ENCODE measurements at places on chromosomes 3 and 15.

DNA sequence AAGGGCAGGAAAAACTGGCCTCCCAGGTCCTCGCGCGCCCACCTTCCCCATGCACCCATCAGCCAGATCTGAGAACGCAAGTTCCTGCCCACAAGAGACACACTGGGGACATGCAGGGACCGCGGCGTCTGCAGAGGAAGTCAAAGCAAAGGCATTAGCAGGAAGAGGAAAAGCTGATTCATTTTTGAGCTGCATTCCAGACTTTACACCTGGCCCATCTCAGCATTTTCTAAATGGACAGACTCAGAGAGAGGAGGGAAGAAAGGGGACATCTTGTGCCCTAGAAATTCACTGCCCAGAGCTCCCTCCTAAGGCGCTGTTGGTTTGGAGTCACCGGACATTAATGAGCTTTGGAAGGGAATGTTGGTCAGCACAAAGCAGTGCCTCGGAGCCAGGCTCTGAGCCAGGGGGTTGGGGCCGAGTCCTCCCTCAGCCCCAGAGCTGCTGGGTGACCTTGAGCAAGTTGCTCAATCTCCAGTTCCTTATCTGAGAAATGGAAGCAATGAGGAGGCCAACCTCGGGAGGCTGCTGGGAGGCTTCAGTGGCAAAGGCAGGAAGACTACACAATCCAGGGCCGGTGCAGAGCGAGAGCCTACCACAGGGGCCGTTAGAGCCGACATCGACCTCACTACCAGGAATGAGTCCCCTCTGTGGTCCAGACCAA is 150.5 kb upstream of the IQSEC1 start:
- H3K4me1 ChIP-seq = no peaks in the 10 kb centered on the region
- H3K27me3 ChIP-seq = no peaks in the 10 kb centered on the region
- no peaks in the 10 kb centered on the region for H3K36me3 ChIP-seq

- DNase-seq = no peak
- no peak overlapping the region for H3K27ac ChIP-seq
- H3K4me3 ChIP-seq = no peak overlapping the region
- H3K27me3 ChIP-seq = no peaks in the 10 kb centered on the region
- H3K4me1 ChIP-seq = peaks cover 62% of the 10 kb centered on the region
These were observed 4.1 kb downstream of the PXYLP1 start for GRCh38 chr3:141235661-141236171.

DNA sequence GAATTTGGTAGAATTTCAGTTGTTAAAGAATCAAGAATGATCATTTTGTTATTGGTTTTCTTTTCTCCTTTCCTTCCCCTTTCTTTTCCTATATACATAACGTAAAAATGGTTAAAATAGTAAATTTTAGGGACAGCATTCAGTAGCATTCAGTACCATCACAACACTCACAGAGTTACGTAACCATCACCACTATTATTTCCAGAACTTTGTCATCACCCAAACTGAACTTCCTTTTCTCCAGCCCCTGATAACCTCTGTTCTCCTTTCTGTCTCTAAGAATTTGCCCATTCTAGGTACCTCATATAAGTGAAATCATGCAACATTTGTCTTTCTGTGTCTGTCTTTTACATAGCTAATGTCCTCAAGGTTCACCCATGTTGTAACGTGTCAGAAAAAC is 165.3 kb downstream of the AKAP13 start:
- H3K4me3 ChIP-seq = no peak overlapping the region
- peaks cover 16% of the 10 kb centered on the region for H3K36me3 ChIP-seq
- H3K27ac ChIP-seq = no peak overlapping the region
- no peak for DNase-seq
- no peaks in the 10 kb centered on the region for H3K27me3 ChIP-seq

DNA sequence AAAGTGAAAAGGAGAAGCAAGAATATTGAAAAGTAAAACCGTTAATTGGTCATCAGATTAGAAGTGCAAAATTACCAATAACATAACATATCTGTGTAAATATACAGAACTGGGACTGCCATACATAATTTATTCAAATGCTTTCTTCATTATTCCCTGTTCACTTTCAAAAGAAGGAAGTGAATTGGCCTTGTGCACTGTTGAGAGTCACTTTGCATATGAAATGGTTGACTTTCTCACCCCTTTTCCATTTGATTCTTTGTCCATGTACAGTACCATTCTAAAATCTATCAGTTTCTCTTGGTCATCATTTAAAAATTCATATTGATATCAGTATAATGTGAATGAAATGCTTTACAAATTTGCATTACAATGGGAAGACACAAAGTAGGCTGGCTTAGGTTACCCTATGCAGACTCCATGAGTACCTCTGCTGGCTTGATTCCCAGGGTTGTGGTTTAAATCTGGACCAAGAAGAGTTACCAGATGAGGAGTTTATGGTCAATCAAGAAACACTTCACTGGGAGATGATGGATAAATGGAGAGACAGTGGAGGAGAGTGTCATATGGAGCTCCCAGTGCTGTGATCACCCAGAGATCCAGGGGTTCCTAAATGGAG is 210.9 kb upstream of the TOPAZ1 start:
- no peaks in the 10 kb centered on the region for H3K4me1 ChIP-seq
- H3K27ac ChIP-seq = no peak overlapping the region
- H3K27me3 ChIP-seq = peaks cover 14% of the 10 kb centered on the region

- H3K36me3 ChIP-seq = no peaks in the 10 kb centered on the region
- H3K27ac ChIP-seq = no peak overlapping the region
- H3K4me3 ChIP-seq = no peak overlapping the region
These were observed 110.1 kb downstream of the CADM2 start for GRCh38 chr3:85068911-85069310.

DNA sequence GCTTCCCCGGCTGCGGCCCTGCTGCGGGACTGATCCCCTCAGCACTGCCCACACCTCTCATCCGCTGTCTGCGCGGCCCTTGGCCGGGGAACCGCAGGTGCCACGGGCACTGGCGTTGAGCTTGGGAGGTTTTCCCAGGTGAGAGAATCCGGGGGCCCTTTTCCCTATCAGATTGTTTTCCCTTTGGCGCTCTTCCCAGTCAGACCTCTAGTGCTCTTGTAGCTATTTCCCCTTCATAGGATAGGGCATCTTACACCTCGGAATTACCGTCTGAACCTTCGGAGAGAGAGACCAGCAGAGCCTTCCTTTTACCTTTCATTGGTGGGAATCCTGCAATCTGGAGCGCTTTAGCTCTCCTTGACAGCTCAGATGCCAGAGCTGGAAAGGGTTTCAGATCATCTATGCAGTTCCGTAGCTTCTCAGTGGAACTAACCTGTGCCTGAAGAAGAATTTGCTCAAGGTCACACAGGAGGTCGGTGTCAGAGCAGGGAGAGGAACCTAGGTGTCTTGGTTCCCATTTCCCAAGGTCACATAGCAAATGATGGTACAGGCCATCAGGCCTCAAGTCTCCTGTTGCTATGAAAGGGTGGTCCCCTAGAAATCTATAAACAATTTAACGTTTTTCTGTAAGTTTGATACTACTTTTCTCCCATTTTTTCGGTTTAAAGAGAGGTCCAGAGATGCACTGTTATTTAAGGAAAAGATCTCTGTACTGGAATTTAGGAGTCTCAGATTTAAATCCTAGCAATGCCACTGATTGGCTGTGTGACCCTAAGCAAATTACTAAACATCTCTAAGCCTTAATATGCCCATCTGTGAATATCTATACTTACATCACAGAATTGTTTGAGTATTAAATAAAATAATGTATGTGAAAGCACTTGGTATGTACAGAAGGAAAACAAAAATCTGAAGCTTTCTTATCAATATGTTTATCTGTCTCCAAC is 916 bp downstream of the IDH3A start:
- H3K4me3 ChIP-seq = peak overlapping the region; percentile 89
- H3K27ac ChIP-seq = peak overlapping the region; percentile 78
- no peaks in the 10 kb centered on the region for H3K27me3 ChIP-seq
- H3K4me1 ChIP-seq = peaks cover 41% of the 10 kb centered on the region

DNA sequence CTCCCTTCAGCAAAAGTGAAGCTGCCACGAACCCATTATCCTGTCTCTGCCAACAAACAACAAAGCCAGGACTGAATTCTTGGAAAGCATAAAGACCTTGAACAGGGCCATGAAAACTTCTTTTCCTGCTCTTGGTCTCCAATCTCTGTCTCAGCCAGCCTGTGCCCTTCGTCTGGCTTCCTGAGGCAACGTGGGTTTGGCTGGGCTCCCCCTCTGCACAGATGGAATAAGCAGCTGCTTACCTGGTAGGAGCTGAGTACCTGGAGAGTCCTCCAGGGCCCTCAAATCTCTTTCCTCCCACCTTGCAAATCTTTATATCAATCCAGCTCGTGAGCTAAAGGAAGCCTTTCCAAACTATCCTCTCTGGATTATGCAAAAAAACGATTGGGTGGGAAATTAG is 97.6 kb upstream of the PSMD6 start:
- no peak overlapping the region for H3K4me3 ChIP-seq
- H3K4me1 ChIP-seq = no peaks in the 10 kb centered on the region
- peaks cover 2% of the 10 kb centered on the region for H3K36me3 ChIP-seq
- H3K27ac ChIP-seq = no peak overlapping the region

Measured in activated naive CD4-positive, alpha-beta T cell treated with anti-CD3 and anti-CD28 coated beads for 36 hours (primary cell).